ENCODE measurements at places on chromosomes 7 and 10. TPM values are rescaled to one million over a fixed set of nuclear protein-coding genes. Genes with fewer than 3 reads are reported as not detected.

Gene PITRM1
- total RNA-seq: 84.2 TPM

Gene JCAD
- total RNA-seq: 10.1 TPM

Gene DNAH11
- 0.21 TPM for total RNA-seq

Gene GHRHR
- not detected for total RNA-seq

Gene NUTM2A
- total RNA-seq: 0.05 TPM

Gene GARIN1A
- 1.2 TPM for total RNA-seq

Gene GBX1
- not detected for total RNA-seq

Gene MMRN2
- 0.95 TPM for total RNA-seq

Gene PDGFA
- total RNA-seq: 31.2 TPM

Gene BMPER
- total RNA-seq: 5.7 TPM

Gene SPDYE9
- not detected for total RNA-seq

Gene IGF2BP3
- total RNA-seq: 28.8 TPM

Gene HPSE2
- not detected for total RNA-seq

Gene GNGT1
- not detected for total RNA-seq

Gene NEUROG3
- not detected for total RNA-seq

Gene GPR22
- not detected for total RNA-seq

Gene LEP
- total RNA-seq: not detected

Gene GIMAP5
- total RNA-seq: 0.24 TPM

Gene ACTL6B
- total RNA-seq: not detected

Gene MRPS24
- 205 TPM for total RNA-seq

Gene PTPN20
- total RNA-seq: 4.5 TPM

Gene ADAM8
- total RNA-seq: 3.3 TPM

Gene C7orf57
- 0.20 TPM for total RNA-seq

Gene MNX1
- total RNA-seq: 4.1 TPM

Gene LIPJ
- not detected for total RNA-seq

Gene IQUB
- total RNA-seq: not detected

Gene MYPN
- total RNA-seq: 2.3 TPM

Gene ARHGAP21
- 43.4 TPM for total RNA-seq

Gene SPRN
- total RNA-seq: 0.18 TPM

Gene TCERG1L
- total RNA-seq: not detected

Gene ADAM22
- 0.06 TPM for total RNA-seq

Gene CALHM1
- not detected for total RNA-seq

Gene IGFBP1
- 49.0 TPM for total RNA-seq

Gene NPSR1
- not detected for total RNA-seq

Gene VPS41
- total RNA-seq: 26.1 TPM

Gene LRRC4
- total RNA-seq: not detected

Gene SPDYE2
- not detected for total RNA-seq

Gene CDK5
- 35.2 TPM for total RNA-seq

Gene EBLN1
- total RNA-seq: not detected

Gene POLR1F
- 15.7 TPM for total RNA-seq

Gene CRHR2
- total RNA-seq: not detected

Gene TDRD1
- not detected for total RNA-seq

Gene CHST3
- 35.6 TPM for total RNA-seq

Gene ZNF503
- total RNA-seq: 9.9 TPM

Measured in A549 treated with ZK216348 at 1 μM for 4 hours (cell line).